ENCODE measurements at places on chromosomes 2 and 18.

- DNase-seq, result no peak
Measured at GRCh38 chr18:34660572-34660971, 49.5 kb upstream of the DTNA start.

DNA sequence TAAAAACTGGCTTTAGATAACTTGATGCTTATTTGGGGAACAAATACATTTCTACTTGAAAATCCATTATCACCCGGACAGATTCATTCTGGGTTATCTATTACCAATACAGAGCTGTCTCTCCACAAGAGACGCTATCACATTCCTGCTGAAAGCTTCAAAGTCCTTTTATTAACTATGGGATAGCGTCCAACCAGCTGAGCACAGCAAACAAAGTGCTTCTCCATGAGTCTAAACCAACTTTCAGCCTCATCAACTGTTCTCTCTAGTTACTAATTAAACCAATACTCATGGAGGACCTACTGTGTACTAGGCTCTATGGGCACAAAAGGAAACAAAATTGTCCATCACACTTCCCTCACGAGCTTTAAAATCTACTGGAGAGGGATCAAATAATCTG, 132.8 kb downstream of the L3MBTL4 start:
- DNase-seq, result no peak

DNA sequence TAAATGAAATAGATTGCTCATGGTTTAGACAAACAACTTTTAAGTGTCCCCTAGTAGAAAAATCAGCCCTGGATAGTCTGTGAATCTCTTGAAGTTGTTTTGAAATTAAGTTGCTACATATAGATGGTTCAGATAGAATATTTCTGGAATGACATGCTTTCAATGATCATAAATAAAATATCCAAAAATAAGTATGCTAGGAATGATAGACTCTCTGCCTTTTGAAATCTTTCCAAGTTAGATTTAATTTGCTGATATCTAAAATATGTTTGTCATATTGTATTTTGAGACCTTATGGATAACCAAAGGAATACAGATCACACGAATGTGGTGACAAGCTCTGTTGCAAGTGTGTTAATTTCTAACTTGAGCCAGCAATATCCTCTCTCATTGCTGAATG, 488.7 kb downstream of the THSD7B start:
- no peak for DNase-seq

- DNase-seq, result no peak
Measured at GRCh38 chr2:37459095-37459981, 114.9 kb downstream of the QPCT start.

DNA sequence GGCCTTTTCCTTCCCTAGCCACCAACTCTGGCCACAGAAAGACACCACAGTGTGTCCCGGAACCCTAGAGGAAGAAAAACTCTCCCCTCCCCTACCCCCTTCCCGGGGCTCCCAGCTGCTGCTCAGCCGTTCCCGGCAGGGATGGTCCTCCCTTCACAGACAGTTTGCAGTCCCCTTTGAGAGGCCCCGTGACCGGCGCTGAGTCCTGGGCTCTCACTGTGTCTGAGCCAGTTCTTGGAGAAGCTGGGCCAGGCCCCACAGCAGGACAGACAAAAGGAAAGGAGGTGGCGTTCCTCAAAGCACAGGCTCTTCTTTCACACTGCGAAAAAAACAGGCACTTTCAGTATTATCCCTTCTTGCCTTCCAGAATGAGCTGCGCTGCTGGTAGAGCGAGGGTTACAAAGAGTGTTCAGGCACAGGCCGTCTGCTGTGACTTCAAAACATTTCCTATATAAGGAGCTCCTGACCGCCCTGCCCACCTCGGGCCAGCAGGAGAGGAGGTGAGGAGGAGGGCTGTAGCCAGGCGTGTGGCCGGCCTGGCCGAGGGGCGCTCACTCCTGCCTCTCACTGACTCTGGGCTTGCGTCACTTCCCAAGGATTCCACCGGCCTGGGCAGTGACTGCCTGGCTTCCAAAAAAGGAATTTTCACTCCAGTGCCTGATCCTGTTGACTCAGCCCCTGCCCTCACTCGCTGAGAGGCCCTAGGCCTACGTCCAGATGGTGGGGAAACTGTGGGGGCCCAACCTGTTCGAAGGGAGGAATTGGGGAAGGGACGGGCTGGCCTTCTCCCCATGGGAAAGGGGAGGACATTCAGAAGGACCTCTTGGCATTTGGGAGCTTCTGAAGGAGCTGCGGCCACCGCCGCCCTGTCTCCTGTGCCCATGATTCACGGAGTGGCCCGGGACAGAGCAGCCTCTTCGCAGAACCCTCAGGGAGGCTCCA, 24.9 kb downstream of the CIDEA start:
- peak; percentile 63 for DNase-seq

DNA sequence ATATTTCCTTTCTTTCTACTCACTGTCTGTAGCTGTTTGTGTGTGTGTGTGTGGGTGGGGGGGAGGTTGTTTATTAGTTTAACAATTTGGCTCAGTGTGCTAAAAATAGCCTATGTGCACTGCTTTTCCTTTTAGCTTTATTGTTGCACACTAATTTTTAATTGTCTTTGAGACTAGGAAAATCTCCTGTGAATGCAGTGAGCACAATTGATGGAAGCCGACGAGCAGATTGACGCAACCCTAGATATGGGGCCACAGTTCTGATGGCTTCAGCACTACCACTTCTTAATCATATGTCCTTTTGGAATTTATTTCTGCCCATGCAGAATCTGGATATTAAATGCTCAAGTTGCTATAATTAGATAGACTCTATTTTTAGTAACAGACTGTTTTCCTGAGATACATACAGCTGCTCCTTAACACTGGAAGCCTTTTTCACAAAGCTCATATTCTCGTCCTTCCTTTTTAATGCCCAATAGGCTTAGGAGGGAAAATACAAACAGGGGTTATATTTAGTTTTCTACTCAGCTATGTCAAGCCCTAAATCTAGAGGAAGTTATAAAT, 109.1 kb downstream of the IRS1 start:
- DNase-seq, result peak; percentile 24

DNA sequence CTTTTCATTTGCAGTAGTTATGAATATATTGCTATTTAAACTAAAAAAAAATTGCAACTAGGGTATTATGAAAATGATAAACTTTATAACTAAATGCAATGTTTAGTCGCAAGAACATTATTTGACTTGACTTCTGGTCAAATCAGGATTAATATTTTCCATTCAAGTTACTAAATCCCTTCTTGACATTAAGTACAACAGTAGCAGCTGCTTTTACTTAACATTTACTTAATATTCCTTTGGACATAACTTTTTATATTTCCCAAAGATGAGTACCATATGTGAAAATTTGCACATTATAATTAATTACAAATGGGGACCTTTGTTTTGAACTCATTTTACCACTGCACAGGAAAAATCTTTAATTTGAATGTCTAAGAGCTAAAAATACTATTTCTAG, 74.0 kb downstream of the PMS1 start:
- DNase-seq, result no peak

- DNase-seq, result no peak
Measured at GRCh38 chr18:6255116-6255705, 159.5 kb downstream of the L3MBTL4 start.

- DNase-seq, result peak; percentile 31
Measured at GRCh38 chr2:176435729-176436128, 166.5 kb downstream of the MTX2 start.

DNA sequence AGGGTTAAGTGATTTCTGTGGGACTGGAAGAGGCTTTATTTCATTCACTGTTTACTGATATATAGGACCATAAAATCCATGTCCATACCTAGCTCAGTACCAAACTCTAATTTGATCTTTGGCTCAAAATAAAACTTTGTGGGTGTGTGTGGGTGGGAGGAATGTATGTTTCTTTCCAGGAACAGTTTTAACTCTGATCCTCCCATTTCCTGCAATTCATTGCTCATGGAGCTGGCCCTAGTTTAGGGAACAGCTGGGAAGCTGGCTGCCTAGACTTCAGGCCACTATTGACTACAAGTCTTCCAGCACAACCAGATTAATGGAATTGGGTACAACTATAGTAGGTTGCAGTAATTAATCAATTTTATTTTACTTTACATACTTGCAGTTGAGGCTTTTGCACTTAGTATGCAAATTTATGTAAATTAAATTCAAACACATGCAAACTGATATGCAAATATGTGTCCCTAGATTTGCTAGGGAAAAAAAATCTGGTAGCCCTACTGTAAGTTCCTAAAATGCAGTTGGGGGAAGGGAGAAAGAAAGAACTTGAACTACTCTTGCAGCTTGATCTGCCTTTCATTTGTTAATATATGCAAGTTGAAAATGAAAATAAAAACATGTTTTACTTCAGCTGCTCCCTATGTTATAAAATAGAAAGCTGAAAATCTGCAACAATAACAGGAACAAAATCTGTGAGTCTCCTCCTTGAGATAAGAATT, 1070.3 kb upstream of the CELF4 start:
- DNase-seq, result no peak

DNA sequence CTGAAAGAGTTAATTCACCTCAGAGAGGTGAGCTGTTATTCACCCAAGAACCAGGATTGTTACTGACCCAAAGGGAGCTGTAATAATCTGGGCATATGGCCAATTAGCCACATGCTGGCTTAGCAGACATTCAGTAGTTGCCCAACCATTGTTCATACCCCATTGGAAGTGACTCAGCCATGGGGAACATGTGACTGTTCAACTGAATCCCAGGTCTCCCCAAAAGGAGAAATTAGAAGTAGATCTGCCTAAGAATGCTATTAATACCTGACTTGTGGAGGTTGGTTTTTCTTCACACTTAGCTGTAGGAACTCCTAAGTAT, 272.6 kb upstream of the UBE2E3 start:
- DNase-seq, result peak; percentile 40

DNA sequence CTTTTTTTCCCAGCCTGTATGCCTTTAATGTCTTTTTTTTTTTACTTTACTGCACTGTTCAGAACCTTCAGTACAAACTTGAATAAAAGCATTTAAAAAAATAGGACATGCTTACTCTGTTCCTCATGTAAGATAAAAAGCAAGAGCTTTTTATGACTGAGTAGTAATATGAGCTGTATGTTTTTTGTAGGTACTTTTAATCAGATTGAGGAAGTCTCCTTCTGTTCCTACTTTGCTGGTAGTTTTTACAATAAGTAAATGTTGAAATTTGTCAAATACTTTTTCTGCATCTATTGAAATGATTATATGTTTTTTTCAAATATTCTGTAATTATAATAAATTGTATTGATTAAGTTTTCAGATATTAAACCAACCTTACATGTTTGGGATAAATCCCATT, 189.8 kb downstream of the FAM210A start:
- no peak for DNase-seq

GRCh38 chr18:35680139-35680551, 98.6 kb downstream of the GALNT1 start:
- no peak for DNase-seq

DNA sequence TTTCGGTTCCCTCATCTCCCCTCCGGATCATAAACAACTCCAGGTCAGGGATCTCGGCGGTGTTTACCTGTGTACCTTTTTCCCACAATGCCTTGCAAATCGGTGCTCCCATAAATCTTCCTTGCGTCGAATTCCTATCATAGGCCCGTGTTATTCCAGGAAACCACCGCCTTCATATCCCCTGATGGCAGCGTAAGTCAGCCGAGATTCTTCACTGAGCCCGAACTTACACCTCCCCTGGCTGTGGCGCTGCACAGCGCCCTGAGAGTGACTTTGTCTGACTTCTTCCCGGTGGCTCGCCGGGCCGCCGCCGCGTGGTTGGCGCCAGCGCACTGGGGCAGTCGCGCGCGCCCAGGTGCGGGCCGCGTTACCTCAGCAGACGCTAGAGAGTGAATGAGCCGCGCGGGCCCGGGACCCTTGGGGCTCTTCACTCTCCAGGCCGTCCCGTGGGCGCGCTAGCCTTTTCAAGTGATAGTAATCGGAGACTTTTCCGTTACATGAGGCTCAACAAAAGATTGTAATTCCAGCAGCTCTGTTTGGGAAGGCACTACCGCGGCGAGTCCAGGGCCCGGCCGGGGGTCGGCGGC, 101.6 kb downstream of the SPTBN1 start:
- no peak for DNase-seq

DNA sequence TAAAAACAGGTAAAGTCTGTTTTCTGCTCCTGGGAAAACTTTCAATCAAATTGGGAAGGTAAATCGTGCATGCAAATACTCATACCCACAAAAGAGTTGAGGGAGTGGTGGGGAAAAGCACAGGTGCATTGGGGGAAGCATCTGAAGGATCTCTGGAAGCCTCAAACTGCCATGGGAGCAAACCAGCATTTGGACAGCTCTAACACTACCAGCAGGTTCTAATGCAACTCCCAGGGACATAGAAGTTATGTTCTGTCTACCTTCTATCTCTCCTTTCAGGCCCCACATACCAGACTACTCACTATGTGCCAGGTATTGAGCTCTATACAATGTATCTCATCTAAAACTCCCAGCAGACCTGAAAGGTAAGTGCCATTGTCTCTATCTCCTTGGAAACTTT, 933.7 kb downstream of the NRXN1 start:
- DNase-seq, result no peak

GRCh38 chr2:149787206-149787605, 199.6 kb upstream of the MMADHC start:
- DNase-seq, result no peak
